ENCODE measurements at places on chromosomes 1 and 21.

DNA sequence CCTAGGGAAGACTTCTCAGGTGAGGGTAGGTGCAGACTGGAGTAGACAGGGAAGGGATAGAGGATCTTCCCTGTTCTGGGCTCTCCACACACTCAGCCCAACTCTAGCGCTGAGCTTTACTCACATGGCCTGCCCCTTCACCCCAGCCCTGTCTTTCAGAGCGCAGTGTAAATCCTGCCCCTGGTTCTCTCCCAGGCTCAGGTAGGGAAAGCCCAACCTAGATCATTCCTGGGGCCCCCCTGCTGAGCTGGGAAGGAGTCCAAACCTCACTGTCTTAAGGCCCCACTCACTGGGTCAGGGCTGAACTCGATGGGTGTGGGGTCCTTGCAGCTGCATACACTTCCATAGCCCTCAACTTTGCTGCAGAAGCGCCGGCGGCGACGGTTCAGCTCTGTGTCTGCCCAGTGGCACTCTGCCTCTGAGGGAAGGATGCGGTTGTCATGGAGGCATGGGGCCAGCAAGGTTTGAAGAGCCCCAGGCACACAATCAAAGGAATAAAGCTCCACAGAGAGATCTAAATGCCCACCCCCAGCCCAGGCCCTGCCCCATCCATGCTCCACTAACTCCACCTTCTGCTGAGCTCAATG lies 4.2 kb downstream of the POMGNT1 start:
- DNase-seq: no peak

DNA sequence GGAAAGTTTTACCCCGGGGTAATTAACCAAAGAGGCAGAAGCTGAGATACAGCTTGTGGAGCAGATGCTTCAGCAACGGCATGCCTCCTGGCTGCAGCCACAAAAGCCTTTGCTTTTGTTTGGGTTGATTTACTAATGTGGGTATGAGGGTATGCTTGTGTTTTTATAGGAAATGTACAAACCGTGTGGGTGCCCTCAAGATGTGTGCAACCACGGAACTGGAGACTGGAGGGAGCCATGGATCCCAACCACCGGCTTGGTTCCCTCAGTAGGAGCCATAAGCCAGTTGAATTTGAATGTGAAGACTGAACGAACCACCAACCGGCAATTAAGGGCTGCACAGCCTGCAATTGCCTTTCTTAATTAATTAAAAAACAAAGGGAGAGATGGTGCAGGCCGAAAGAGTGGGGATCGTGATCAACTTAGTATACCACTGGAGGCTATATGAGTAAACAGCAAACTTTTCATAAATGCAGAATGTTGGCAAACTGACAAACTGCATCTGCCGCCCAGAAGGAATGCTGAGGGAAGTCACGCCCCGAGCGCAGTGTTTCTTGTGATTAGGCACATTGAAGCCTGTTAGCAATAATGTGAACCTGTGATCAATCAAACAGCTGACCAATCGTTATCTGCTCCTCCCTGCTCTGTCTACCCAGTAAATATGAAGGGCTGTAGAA lies 104.1 kb downstream of the DISP1 start:
- DNase-seq: no peak

DNA sequence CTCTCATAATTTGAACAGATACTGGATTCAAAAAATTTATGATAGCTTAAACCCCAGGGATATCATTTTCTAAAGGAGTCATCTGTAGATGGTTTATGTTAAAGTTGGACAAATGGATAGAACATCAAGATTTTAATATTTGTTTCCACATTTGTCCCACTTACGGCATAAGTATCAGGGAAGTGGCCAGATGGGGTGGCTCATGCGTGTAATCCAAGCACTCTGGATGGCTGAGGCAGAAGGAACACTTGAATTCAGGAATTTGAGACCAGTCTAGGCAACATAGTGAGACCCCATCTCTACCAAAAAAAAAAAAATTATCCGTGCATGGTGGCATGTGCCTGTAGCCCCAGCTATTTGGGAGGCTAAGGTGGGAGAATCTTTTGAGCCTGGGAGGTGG lies 229.1 kb downstream of the GPR52 start:
- DNase-seq: no peak

GRCh38 chr1:93140106-93140505 lies 40.1 kb downstream of the TMED5 start:
- DNase-seq: no peak

- DNase-seq: no peak
Measured at GRCh38 chr1:209732725-209733124, 23.1 kb upstream of the TRAF3IP3 start.
